C1 segment of cervical spinal cord (tissue), 14 donors: ENCODE measurements at places on chromosomes 12 and 14.

GRCh38 chr14:69673578-69674305, 62.3 kb downstream of the SUSD6 start:
- DNase-seq = no peak

GRCh38 chr12:124442772-124443445, 124.5 kb downstream of the NCOR2 start:
- DNase-seq = no peak

- DNase-seq = no peak
These were observed 11.1 kb downstream of the EXOC3L4 start for GRCh38 chr14:103105580-103106150.

- DNase-seq = no peak
These were observed 56.8 kb upstream of the FOXG1 start for GRCh38 chr14:28709571-28710305.

GRCh38 chr14:92638266-92638665, 110.2 kb downstream of the LGMN start:
- DNase-seq = no peak

- DNase-seq = no peak
These were observed 92.3 kb downstream of the DERA start for GRCh38 chr12:16003460-16003859.

DNA sequence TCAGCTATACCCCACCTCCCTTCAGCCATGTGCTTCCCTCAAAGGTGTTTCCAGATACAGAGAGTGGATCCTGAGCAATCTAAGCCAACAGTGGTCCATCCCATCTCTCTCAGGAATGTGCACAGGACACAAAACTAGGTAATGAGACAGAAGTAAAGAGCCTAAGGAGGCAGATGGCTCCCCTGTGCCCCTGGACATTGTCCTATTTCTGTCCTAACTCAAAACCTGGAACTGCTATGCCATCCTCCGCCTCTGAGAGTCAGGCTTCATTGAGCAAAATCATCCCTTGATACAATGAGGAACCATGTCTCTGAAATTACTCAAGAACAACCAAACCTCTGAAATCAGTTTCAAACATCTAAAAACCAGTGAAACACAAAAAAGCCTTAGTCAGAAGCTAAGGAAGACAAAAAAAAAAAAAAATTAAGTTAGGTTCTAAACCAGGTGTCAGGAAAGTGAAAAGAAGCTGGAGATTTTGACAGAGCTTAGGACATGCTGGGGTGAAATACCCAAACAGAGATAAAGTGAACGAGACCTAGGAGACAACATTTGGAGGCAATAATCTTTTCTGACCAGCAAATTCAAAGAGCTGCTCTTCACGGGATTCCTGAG, 200.3 kb upstream of the PLEKHG7 start:
- DNase-seq = no peak
